Activated naive CD4-positive, alpha-beta T cell treated with anti-CD3 and anti-CD28 coated beads for 36 hours (primary cell): ENCODE measurements at places on chromosomes 4 and X. TPM values are rescaled to one million over a fixed set of nuclear protein-coding genes. Genes with fewer than 3 reads are reported as not detected.

DNA sequence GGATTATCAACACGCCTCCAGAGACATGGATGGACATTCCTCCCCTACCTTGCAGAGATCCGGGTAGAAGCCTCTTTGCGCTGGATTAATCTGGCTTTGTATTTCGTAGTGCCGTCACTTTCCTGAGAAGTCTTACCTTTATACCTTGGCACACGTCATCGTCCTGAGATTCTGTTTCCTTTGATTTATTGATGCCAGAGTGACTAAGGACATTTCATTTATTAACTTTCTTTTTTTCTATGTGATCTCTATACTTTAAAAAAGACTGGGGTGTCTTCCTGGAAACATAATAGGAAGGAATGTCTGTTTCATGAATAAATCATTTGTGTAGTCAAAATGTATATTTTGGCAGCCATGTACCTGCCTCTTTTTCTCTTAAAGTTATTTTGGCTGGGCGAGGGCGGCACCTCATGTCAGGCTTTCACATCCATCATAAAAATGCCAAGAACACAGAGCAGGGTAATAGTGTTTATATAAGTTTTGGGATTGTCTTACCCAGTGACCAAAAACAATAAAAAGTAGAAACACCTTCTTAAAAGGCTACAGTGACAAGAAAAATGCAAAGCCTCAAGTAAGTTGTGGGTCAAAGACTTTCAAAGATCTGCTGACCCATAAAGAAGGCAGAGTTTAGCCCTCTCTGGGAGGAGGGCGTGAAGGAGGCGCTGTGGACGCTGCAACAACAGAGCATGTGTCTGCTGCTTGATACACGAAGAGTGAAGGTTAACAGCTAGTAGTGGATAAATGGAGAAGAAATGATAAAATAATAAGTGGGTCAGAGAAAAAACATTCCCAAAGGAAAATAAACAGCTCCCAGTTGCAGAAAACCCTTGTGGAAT is 124.4 kb downstream of the SHROOM3 start:
- DNase-seq = no peak

DNA sequence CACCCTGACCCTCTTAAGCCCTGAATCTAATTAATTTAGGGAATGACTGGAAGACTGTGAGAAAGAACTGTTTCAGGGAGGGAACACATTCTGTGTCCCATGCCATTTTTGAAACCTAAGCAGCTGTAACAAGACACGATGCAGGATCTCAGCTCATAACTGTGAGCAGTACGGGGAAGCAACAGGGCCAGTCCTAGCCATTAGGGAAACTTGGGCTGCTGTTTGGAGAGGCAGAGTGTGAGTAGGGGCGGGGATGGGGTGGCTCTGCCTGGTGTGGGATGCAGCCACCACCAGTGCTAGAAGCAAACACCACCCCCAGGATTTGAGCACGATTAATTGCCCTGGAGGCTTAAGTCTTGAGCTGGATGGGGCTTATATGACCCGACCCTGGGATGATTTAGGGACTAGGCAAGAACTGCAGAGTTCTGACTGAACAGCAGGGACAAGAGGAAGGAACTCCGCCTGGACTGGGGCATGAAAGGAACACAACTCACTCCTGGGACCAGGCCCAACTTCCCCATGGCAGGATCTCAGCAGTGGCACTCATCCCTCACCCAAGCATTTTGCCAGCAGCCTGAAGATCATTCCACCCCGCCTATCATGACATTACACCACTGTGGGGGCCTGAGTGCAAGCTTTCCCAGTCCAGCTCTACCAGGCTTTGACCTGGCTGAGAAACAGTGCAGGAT is 43.1 kb downstream of the ATRX start:
- DNase-seq = no peak

DNA sequence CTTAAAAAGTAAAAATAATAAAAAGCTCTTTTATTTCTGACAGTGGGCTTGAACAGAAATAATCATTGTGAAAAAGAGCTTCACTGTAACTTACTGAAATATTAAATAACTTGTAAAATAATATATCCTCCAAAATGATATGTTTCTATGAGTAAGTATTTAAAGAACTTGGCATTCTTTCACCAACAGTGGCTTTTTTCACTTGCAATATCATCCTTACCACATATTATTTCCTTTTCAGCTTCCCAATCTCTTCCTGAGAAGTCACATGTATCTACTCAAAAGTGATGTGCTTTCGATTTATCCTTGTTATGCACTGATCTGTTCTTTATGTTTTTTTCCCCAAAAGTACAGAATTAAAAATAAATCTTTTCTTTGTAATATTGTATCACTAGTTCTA is 2.2 kb upstream of the PCDH18 start:
- no peak for DNase-seq

DNA sequence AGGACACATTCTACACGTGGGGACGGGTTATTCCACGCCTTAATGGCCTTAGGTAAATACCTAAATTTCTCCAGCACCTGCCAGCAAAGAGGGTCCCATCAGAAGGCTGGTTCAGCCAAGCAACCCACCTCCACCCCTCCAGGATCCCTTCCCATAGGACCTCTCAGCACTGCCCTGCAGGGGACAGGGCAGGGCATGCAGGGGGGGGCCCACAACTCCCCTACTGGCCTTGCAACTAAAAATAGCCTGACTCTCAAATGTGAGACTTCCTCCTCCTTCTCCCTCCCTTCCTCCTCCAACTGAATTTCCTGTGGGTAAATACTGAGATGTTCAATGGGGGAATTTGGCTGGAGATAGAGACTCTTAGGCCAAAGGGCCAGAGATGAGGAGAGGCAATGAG is 6.3 kb downstream of the LAS1L start:
- DNase-seq = no peak

DNA sequence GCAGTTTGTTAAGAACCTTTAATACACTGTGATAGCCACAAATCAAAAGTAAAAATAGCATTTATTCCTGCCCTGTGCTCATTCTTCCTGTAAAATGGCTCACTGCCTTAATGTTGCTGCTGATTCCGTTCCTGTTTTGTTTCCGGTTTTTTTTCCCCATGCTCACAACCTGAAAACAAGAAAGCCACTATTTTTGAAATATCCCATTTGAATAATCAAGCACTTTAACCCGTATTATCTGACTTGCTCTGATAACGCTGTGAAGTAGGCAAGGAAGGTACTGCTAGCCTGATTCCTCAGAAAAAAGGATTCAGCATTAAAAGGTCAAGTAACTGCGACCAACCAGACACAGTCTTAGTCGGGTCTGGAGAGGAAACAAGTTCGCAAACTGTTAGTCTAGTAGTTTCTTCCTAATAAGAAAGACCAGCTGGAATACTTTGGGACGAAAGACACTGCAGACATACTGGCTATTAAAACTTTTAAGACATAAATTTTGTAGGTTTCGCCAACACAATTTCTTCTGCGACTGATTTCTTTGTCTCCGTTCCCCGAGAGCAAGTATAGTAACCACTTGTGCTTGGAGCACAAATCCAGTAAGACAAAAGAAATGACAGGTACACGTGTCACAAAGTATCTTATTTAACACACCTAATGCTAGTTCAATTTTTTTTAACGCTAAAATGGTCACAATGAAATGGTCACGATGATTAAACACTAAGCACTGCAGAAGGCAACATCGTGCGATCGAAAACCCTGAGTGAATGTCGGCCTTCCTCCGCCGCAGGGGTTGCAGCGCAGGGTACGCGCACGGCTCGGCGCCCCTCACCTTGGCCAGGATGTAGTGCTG is 802 bp downstream of the COX18 start:
- DNase-seq = no peak

GRCh38 chr4:8085491-8086117 is 73.0 kb downstream of the ABLIM2 start:
- no peak for DNase-seq

DNA sequence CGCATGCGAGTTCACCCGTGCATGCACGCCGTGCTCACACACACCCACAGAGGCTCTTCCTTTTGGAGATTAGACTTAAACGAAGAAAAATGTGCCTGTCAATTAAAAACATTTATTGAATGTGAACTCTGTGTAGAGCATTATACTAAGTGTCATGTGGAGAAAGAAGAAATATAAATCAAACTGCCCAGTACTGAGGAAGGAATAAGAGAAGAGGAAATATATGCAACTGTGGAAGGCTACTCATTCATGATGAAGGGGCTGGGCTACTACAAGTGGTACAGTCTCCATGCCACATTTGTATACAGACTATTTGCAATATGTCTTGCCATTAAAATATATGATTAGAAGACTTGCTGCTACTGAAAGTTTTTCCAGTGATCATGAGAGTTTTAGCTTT is 714.7 kb downstream of the DMD start:
- no peak for DNase-seq

GRCh38 chr4:146524663-146525062 is 2.9 kb upstream of the SLC10A7 start:
- DNase-seq = no peak

DNA sequence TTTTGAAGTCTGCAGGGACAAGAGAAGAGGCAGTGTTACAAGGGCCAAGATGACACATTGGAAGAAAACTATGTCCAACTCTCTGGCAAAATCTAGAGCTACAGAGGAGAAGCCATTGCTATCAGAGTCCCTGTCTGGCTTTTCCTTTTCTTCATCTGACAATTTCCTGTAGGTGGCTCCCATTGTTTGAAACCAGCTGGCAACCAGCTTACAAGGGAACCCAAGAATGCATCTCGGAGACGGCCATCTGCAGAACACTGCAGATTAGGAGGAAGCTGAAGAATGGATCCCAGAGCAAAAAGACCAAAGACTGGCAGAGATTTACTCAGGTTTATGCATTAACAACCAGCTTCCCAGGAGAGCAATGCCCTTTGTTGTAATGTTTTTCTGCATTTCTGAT is 216.2 kb upstream of the CTSO start:
- no peak for DNase-seq

The ZNF518B gene
- 10.7 TPM for total RNA-seq

The NMU gene
- not detected for total RNA-seq

The TCEAL7 gene
- not detected for total RNA-seq

The SSX5 gene
- not detected for total RNA-seq

The MAGEH1 gene
- 17.8 TPM for total RNA-seq

The CRLF2 gene
- 1.8 TPM for total RNA-seq

The TLR6 gene
- 3.6 TPM for total RNA-seq

The RBBP7 gene
- total RNA-seq = 228 TPM
